T-helper 9 cell (primary cell): ENCODE measurements at places on chromosomes 5 and 9.

GRCh38 chr5:91141642-91142041, 241.5 kb downstream of the ARRDC3 start:
- DNase-seq, result no peak

DNA sequence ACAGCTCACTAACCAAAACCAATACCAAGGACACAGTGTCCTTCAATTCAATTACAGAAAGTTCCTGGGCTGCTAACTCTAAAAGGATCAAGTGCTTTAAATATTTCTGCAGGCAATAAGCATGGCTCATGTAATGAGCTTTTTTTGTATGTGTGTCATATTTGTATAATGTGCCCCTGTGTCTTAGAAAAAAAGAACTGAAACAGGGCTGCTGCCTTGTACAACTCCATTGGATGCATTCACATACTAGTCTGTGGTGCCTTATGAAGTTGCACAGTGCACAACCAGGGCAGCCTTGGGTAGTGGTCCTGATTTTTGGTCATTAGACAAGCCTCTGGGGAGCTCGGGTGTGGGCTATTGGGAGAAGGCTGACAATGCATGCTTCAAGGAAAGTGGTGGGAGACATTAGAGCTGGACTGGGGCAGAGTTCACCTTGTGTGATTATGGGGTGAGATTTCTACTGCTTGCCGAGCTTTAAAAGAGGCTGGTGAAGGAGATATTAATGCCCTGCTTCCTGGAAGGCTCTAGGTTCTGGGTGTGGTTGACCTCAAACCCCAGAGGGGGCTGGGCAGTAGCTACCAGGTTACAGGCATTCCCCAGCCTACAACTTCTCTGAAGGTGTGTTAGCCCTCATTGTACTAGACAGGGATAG, 3.6 kb upstream of the CPEB4 start:
- peak; percentile 37 for DNase-seq

- no peak for DNase-seq
Measured at GRCh38 chr5:54727874-54728587, 210.5 kb downstream of the SNX18 start.

GRCh38 chr9:127982912-127983311, 2.1 kb upstream of the EEIG1 start:
- DNase-seq, result no peak

DNA sequence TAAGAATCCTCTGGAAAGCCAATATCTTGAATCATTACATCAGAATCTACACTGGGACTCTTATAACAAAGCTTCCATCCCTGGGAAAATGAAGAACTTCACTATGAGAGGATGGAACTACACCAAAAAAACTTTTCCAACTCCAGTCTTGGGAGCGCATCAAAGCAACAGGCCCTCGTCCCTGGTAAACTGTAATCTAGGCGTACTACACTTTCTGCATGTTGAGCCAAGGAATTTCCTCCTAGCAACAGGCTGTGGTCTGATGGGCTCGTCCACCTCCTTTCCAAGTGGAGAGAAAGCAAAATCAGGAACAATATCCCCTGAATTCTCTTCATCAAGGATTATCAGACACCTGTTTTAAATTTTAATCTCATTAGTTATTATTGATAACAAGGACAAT, 94.1 kb downstream of the NFIB start:
- DNase-seq, result no peak
